Breast epithelium (tissue), 4 donors: ENCODE measurements at places on chromosomes 1 and 21. TPM values are rescaled to one million over a fixed set of nuclear protein-coding genes. Genes with fewer than 3 reads are reported as not detected.

DNA sequence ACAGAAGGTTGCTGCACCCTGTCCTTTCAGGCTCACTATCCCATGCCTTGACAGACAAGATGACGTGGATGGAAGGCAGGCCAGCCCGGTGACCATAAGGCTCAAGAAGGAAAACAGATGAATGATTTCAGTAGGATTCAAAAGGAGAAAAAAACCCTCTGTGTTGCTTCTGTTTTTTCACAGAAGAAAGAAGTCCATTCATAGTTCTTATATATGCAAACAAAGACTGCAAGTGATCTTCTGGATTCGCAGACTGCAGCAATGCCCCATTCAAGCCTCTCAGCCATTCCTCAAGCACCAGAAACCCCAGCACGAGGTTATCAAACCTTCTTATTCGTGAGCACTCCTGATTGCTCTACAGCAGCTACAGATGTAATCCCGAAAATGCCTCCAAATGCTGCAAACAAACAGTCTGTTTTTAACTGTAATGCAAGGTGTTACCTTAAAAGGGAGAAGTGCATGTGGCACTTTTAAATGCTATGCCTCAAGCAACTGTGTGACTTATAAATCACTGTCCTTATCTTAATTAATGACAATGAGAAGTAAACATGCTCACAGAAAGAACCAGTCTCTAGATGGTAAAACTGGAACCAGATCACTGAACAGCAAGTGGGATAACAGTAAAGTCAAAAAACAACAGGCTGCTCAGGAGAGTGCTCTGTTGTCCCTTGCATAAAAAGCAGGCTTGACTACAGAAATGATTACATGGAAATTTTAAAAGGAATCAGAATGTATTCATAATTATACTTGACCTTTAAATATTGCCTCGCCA lies 173.9 kb downstream of the HHIPL2 start:
- no peak for DNase-seq

GRCh38 chr1:36703526-36704208 lies 221.0 kb upstream of the CSF3R start:
- DNase-seq = peak; percentile 55

DNA sequence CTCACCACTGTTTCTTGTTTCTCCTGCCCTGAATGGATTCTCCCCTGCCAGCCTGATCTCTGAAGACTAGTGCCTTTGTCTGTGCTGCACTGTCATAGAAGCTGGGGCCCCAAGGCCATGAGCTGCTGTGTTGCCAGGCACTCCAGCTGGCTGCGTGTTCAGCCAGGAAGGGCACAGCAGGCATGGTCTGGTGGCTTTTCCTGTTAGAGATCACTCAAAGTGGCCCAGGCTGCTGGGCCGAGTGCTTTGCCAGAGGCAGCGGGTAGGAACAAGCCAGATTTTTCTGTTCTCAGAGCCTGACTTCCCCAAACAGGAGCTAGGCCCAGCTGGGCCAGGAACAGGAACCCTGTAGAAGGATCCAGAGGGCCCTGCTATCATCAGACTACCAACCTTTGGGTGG lies 5.2 kb downstream of the ADPRS start:
- peak; percentile 89 for DNase-seq

GRCh38 chr21:43689556-43690337 lies 29.2 kb upstream of the PDXK start:
- DNase-seq = no peak

GRCh38 chr21:44872649-44873355 lies 688 bp downstream of the PTTG1IP start:
- DNase-seq = no peak

GRCh38 chr1:87053446-87053845 lies 139.0 kb downstream of the HS2ST1 start:
- DNase-seq = no peak

- no peak for DNase-seq
Measured at GRCh38 chr1:20386323-20387081, 95.8 kb downstream of the VWA5B1 start.

- no peak for DNase-seq
Measured at GRCh38 chr1:209805341-209805781, 581 bp downstream of the IRF6 start.

DNA sequence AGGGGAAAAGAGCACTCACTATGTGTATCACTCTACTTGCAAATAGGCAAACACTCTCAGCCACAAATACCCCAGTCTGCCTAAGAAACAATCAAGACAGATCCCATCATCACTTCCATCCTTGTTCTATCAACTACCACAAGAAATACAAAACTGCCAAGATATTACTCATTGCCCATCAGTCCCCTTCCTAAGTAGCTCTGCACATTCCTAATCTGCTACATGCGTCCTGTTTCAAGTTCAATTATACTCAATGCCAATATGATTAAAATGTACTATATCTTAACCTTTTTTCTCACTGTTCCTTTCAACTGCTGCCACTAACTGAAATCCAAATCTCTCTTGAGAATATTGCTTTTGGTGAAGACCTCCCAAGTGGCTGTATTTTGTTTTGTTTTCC lies 1688.4 kb downstream of the PLA2G4A start:
- DNase-seq = no peak

C1QB gene
- total RNA-seq = 706 TPM

MCOLN3 gene
- 13.6 TPM for total RNA-seq
